Prostate gland (tissue), 2 donors: ENCODE measurements at places on chromosomes 13 and 19. TPM values are rescaled to one million over a fixed set of nuclear protein-coding genes. Genes with fewer than 3 reads are reported as not detected.

C3 gene
- total RNA-seq = 165 TPM

SLC25A41 gene
- 0.18 TPM for total RNA-seq

DNA sequence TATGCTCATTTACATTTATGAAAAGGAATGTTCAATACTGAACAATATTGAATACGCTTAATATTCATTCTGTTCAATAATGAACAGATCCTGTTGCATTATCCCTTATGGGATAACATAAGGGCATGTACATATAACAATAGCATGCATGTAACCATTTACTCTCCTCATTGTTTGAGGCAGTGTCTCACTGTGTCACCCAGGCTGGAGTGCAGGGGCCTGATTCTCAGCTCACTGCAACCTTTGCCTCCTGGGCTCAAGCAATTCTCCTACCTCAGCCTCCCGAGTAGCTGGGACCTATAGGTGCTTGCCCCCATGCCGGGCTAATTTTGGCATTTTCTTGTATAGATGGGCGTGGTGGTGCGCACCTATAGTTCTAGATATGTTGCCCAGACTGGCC is 4.8 kb upstream of the DGKH start:
- no peaks in the 10 kb centered on the region for H3K27me3 ChIP-seq
- peaks cover 3% of the 10 kb centered on the region for H3K4me1 ChIP-seq
- no peaks in the 10 kb centered on the region for H3K36me3 ChIP-seq
- H3K27ac ChIP-seq = no peak overlapping the region
- no peak overlapping the region for H3K4me3 ChIP-seq
- no peak for DNase-seq

DNA sequence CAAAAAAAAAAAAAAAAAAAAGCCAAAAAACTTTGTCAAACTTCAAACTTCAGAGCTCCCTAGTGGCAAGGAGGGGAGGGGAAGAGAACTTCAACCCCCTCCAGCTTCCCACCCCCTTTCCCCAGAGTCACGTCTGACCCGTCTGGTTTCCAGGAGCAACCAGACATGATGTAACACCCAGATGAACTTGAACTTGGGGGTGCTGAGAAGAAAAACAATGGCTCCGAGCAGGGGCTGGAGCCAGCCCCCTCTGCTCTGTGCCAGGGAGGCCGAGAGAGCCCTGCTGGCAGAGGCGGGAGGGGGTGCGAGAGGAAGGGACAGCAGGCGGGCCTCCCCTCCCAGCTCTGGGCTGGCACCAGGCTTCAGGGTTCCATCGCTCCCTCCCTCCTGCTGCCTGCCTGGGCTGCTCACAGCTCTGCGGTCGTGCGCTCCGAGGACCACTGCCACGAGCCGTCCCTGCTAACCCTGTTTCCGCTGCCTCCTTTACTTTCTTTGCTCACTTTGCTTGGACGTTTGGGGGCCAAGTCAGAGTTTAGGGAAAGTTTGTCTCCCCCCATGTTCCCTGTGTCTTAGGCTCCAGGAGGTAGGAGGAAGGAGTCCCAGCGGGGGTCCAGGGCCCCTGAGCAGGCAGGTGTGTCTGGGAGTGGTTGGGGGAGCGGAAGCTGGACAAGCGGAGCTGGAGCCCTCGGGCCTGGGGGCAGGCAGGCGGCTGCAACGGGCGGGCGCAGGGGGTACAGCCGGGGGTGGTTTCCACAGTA is 11.1 kb downstream of the LYL1 start:
- no peaks in the 10 kb centered on the region for H3K27me3 ChIP-seq
- H3K36me3 ChIP-seq = peaks cover 13% of the 10 kb centered on the region
- H3K27ac ChIP-seq = peak overlapping the region; percentile 79
- H3K4me3 ChIP-seq = no peak overlapping the region

DNA sequence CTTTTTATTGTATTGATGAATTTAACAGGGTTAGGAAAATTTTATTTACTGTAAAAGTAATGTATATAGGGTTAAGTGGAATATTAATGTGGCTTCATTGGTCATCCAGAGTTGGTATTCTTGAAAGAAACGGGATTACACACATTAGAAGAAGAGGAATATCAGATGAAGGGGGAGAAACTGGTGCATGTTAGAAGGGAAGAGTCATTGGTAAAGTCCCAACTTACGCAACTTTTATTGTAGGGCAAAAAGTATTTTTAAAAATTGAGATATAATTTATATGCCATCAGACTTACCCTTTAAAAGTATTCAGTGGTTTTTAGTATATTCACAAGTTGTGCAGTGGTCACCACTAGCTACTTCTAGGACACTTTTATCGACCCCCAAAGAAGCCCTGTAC is 47.3 kb downstream of the DNAJC3 start:
- no peak for DNase-seq
- H3K36me3 ChIP-seq = no peaks in the 10 kb centered on the region
- no peak overlapping the region for H3K4me3 ChIP-seq
- H3K27ac ChIP-seq = no peak overlapping the region
- H3K4me1 ChIP-seq = no peaks in the 10 kb centered on the region

DNA sequence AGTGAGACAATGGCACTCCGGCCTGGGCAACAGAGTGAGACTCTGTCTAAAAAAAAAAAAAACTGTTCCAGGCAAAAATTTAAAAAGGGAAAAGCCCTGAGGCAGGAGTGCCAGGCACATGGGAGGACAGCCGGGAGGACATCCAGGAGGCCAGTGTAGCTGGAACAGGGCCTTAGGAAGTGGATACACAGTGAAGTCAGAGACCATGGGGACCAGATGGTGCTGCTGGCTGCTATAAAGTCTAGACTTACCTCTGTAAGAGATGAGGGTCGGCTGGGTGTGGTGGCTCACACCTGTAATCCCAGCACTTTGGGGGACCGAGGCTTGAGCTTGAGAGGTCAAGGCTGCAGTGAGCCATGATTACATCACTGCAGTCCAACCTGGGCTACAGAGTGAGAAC is 15.0 kb downstream of the HAS1 start:
- H3K27me3 ChIP-seq = no peaks in the 10 kb centered on the region
- no peaks in the 10 kb centered on the region for H3K4me1 ChIP-seq
- no peak overlapping the region for H3K4me3 ChIP-seq
- DNase-seq = no peak
- no peaks in the 10 kb centered on the region for H3K36me3 ChIP-seq

- no peak overlapping the region for H3K4me3 ChIP-seq
- H3K4me1 ChIP-seq = no peaks in the 10 kb centered on the region
- H3K36me3 ChIP-seq = no peaks in the 10 kb centered on the region
Measured at GRCh38 chr19:41031916-41032315, 40.8 kb downstream of the CYP2B6 start.

DNA sequence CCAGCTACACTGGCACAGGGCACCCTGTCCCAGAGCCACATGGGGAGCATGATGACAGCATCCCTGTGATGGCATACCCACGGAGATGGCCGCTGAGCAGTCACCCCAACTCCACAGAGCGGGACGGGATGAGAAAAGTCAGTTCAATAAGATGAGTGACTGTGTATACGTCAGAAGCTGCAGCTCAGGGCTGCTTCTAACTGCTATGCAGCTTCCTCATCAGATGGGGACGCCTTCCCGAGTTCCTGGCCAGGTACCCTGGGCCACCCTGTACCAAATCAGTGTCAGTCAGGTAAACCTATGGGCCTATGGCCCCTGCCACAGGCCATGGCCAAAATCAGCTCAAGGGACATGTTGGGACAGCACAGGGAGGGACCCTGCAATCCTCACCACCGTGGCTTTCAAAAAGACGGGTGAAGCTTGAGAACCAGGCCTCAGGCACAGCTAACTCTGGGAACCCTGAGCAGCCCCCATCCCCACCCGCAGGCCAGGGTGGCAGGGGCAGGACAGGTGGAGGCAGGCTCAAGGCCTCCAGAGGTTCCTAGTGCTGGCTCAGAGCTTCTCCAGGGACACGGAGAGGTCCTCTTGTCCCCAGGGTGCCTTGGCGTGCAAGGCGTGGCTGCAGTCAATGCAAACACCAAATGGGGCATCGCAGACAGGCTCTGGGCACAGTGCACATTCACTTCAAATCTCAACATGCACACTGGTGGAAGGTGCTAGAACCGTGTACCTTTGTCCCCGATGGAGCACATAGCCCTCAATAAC is 122.4 kb downstream of the TUBA3C start:
- no peaks in the 10 kb centered on the region for H3K27me3 ChIP-seq
- no peaks in the 10 kb centered on the region for H3K4me1 ChIP-seq
- H3K27ac ChIP-seq = no peak overlapping the region
- H3K4me3 ChIP-seq = no peak overlapping the region

- H3K36me3 ChIP-seq = no peaks in the 10 kb centered on the region
- no peaks in the 10 kb centered on the region for H3K4me1 ChIP-seq
- no peak for DNase-seq
- H3K27ac ChIP-seq = no peak overlapping the region
- H3K27me3 ChIP-seq = no peaks in the 10 kb centered on the region
Measured at GRCh38 chr13:47046706-47047105, 149.9 kb upstream of the HTR2A start.

GRCh38 chr13:98054301-98054700 is 88.6 kb upstream of the FARP1 start:
- no peak for DNase-seq
- no peak overlapping the region for H3K4me3 ChIP-seq
- no peaks in the 10 kb centered on the region for H3K27me3 ChIP-seq
